Gastroesophageal sphincter (tissue), 4 donors: ENCODE measurements at places on chromosomes 7 and 10.

DNA sequence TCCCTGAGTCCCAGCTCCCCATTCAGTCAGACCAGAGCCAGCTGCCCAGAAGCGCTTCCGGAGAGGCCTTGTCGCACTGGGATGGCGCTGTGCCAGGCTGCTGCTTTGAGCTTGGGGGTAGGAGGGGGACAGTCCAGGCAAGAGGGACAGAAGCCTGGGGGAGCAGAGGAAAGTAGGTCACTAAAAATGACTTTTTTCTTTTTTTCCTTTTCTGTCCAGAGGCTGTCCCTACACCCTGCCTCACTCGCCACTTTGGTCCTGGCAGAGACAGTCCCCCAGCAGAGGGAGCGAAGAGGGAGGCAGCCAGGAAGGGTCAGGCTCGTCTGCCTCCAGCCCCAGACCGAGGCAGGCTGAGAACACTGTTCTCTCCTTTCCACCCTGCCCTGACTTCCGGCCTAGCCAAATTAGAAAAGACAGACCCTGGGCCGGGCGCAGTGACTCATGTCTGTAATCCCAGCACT is 15.8 kb upstream of the TRIM8 start:
- peak; percentile 14 for ATAC-seq

- ATAC-seq = no peak
Measured at GRCh38 chr7:143315776-143316175, at the start of gene CLCN1. Gene CLCN1 (plus strand): TSS chr7:143316111. CDS start chr7:143316213, 102 bp downstream.

- peak; percentile 56 for ATAC-seq
Measured at GRCh38 chr7:151425670-151426440, 14.1 kb downstream of the CRYGN start.

GRCh38 chr7:75531359-75531821 is 39.3 kb downstream of the SPDYE5 start:
- no peak for ATAC-seq

GRCh38 chr10:101000127-101000914 is 713 bp downstream of the LZTS2 start:
- ATAC-seq = no peak

- ATAC-seq = no peak
Measured at GRCh38 chr10:21014141-21014540, 117.0 kb upstream of the NEBL start.

DNA sequence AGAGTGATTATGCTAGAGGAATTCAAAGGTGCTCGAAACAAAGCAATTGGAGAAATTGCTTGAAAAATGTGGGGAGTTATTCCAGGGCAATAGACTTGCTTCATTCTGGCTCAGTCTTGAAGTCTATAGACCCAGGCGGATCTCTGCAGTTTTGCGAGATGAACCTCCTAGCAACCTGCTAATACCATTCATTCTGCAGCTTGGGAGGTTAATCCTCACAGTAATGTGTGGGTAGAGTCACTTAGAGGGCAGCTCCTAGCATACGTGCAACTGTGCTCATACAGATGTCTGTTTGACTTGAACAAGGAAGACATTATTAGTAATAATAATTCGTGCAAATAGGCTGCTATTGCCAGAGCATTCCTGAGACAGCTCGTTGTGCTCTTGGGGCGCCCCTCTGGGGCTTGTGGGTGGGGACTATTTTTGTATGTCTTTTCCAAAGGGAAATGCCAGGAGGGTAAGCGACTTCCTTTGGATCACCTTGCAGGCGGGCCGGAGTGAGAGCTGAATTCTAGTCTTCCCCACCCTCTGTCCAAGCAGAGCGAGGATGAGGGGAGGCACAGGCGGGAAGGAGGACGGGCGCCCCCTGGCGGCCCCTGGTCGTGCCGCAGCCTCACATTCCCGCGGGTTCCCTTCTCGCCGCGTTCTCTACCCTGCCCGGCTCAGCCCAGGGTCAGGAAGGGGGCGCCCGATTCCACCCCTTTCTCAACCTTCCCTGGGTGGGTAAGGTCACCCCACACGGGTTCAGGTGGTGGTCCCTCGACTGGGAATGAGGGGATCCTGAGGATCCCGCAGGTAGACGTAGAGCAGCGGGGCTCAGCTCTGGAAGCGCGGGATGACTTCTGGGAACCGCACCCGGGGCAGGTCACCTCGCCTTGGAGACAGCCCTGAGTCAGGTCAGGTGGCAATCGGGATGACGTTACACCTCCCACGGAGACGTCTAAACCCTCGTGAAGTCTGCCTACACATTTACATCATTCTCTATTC is 241.5 kb downstream of the PHTF2 start:
- peak; percentile 68 for ATAC-seq

- no peak for ATAC-seq
Measured at GRCh38 chr7:39987641-39988347, 37.7 kb downstream of the CDK13 start.

- no peak for ATAC-seq
Measured at GRCh38 chr10:92696606-92697383, 7.0 kb downstream of the HHEX start.

- no peak for ATAC-seq
Measured at GRCh38 chr7:144484445-144484844, 81.0 kb upstream of the NOBOX start.

DNA sequence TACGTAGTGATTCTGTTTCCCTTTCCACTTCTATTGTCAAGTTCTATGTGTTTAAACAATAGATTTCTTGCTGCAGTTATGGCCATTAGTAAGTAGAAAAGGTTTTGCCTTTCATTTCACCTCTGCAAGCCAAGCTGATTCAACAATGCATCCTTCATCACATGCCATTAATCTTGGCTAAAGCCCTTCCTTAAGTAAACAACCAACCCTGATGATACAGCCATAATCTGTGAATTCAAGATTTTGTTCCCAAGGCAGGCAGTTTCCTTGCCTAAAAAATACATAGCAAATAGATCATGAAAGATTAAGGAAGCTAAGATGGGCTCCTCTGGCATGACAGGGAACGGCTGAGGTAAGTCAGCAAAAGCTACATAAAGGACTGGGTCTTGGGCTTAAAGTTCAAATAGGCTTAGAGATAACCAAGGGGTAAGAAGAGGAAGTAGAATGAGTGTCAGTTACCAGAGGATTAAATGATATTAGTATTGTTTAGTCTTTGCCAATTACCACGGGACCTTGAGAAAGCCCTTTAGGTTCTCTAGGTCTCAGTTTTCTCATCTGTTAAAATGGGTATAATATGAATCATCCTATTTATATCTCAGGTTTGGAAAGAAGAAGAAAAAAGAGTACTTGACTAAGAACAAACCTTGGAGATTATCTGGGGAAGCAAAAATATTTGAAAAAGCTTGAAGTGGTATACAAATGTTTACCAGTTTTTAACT is 35.9 kb upstream of the ANK3 start:
- ATAC-seq = no peak

DNA sequence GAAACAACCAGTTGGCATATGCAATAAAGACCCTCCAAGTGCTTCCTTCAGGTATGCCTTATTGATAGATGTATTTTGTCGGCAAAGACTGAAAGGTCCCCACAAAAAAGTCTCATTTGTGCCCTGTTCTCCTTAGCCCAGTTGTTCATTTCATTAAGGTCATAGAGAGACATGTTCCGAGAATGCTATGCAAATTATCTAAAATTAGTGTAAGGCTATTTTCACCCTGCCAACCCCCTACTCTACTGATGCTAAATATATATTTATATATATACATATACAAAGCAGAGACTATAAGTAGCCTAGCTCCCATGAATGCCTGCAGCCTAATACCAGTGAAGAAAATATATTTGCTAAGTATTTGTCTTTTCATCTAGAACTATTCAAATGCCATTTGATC is 96.7 kb upstream of the ADO start:
- ATAC-seq = no peak

- no peak for ATAC-seq
Measured at GRCh38 chr7:117800841-117801240, 72.4 kb downstream of the CTTNBP2 start.

DNA sequence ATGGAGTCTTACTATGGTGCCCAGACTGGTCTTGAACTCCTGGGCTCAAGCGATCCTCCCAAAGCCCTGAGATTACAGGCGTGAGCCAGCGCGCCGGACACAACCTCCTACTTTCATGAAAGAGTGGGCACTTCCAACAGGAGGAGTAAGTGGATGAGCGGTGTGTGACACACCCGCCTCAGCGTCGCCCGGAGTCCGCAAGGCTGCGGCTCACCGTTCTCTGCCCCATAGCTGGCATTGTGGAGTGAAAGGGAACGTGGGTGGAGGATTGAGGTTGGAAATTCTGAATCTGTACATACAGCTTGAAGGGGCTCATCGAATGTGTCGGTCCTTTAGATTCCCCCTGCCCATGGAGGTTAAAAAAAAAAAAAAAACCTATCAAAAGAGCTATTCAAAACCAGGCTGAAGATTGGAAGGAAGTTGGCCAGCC is 524 bp upstream of the PRXL2A start:
- ATAC-seq = peak; percentile 26

GRCh38 chr10:48661441-48661840 is 23.2 kb upstream of the WDFY4 start:
- no peak for ATAC-seq

GRCh38 chr10:122249303-122249850 is 21.7 kb upstream of the BTBD16 start:
- ATAC-seq = no peak

GRCh38 chr10:5446390-5446926 is 34.1 kb downstream of the NET1 start:
- ATAC-seq = peak; percentile 96
